ENCODE measurements at places on chromosomes 16 and 17.

DNA sequence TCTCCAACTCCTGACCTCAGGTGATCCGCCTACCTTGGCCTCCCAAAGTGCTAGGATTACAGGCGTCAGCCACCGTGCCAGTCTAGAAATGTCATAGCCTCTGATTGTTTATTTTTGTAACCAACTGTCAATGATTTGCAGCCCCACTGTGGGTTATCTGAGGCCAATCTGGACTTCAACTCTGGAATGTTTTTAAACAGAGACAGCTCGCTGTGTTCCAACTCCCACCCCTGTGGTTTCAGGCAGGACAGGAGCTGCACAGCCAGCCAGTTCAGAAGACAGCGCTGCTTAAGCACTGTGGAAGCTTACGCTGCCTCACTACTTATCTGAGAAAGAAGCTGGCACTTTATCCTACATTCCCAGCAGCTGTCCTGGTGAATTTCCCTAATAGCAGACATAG lies 19.5 kb downstream of the MRM3 start:
- DNase-seq = no peak

- DNase-seq = no peak
Measured at GRCh38 chr16:10885246-10885645, 8.2 kb downstream of the CIITA start.

- DNase-seq = peak; percentile 47
Measured at GRCh38 chr16:57235128-57236021, 9.7 kb upstream of the ARL2BP start.

DNA sequence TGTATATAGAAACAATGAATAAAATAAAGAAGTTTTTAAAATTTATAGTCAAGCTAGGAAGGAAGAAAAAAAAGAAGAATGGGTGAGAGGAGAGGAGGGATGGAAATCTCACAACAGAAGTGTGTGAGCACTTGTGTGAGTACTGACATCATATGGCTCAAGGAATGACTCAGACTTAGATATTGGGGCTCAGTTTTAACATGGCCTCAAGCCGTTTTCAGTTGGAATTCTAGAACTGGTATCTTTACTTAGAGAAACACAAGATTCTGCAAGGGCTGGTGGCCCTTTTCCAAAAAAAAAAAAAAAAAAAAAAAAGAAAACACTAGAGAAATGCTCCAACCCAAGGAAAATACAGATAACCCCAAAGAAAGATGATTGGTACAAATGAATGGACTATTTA lies 55.1 kb downstream of the STXBP4 start:
- DNase-seq = no peak

DNA sequence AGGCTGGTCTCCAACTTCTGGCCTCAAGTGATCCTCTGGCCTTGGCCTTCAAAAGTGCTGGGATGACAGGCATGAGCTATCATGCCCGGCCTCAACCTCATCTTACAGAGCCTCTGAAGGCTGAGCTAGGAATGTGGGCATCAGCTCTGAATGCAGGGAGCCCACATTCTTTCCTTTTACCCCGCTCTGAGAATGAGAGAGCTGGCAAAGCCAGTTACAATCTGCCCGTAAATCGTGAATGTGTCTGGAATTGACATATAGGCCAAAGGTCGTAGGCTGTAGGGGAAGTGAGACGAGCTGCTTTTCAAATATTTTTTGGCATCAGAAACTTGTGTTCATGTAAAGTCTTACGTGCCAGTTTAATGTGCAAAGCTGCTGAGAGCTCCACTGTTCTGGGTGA lies 4.5 kb downstream of the TMEM238L start:
- no peak for DNase-seq

DNA sequence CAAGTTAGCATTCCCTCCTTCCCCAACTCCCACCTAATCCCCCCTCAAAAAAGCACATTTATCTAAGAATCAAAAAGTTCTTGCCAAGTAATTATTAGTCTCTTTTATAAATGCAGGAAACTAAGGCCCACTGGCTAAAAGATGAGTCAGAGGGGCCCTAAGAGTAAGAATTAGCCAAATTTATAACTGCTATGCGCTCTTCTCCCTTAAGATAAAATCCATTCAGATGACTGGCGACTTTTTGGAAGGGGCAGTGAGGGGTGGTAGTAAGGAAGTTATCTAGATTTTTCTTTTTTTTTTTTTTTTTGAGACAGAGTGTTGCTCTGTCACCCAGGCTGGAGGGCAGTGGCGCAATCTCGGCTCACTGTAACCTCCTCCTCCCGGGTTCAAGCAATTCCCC lies 17.1 kb downstream of the ZNF652 start:
- no peak for DNase-seq

DNA sequence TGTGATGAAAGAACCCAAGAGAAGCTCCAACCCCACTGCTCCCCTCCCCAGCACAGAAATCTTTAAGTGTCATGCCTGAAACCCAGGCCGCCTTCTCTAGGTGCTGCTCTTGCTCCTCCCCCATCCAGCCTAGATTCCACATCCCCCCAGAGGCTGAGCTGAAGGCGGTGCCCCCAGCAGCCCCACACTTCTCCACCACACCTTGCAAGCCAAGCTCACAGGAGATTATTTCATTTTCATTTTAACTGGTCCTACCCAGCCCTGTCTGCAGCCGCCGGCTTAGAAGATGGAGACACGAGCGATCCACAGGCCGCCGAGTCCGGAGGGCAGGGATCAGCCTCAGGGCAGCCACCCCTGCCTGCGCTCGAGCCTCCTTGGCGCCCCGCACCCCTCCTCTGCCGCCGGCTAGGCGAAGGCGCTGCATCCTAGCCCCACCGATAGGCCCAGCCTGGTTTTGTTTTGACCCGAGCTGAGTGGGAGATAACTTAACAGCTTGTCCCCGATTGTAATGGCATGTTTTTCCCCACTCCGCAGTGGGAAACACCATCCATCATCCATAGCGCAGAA lies 125.3 kb downstream of the RBFOX3 start:
- DNase-seq = no peak

- no peak for DNase-seq
Measured at GRCh38 chr16:80806927-80807340, 2.5 kb upstream of the CDYL2 start.

DNA sequence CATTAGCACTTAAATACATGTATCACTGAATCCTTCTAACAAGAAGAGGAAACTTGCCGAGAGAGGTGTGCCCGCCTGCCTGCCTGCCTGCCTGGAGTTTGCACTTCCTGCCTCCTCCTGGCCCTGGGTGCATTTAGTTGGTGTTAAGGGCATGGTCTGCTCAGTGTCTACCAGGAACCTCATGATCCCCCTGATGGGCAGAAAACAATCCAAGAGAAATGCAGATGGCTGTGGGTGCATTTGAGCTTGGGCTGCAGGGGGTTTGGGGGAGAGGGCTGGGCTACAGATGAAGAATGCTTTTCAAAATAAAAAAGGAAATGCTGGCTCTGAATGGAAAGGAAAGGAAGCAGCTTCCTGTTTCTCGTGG lies 10.1 kb downstream of the KSR1 start:
- no peak for DNase-seq

GRCh38 chr16:65229191-65229662 lies 107.4 kb upstream of the CDH11 start:
- no peak for DNase-seq

- no peak for DNase-seq
Measured at GRCh38 chr16:57262841-57263540, 17.9 kb downstream of the ARL2BP start.

DNA sequence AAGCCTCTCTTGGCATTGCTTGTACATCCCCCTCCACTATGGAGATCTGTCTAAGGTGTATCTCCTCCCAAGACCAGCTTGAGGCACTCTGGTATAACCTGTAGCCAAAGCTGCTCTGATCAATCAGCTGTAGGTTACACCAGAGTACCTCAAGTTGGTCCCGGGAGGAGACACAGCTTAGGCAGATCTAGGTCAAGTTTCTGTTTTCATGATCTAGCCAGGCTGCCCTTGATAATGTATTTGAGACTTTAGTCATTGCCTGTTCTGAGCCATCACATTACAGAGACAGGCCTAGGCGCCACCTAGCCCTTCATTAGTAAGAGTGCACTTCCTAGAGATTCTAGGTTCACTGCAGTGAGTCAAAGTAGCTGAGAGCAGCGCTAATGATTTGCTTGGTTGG lies 31.4 kb downstream of the ASGR1 start:
- DNase-seq = no peak

DNA sequence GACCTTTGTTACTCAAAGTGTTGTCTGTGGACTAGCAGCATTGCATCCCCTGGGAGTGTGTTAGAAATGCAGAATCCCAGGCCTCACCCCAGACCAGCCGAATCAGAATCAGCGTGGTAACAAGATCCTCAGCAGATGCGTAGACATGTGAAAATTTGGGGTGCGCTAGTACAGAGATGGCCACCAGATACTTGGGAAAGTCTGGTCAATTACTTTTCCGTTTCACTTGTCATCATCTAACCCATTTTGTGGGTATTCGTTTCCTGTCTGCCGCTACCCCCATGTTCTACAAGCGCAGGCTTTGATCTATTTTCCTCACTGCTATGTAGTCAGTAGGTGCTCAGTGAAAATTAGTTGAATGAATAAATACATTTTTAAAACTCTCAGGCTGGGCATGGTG lies 33.1 kb upstream of the HERPUD1 start:
- DNase-seq = peak; percentile 42

DNA sequence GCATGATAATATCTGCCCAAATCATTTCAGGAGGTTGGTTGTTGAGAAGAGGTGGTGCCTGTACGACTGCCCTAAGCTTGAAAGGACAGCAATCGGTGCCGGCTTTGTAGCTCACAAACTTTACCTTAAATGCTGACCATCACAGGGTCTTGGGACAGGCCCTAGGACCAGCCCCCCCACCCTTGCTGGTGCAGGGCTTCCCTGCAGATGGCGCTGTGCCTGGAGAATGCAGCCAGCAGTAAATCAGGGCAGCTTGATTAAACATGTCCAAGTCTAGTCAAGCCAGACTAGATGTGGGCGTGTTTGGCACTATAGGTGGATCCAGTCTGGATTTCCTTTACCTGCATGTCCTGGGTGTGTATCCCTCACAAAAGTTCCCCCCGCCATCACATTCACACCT lies 135.5 kb upstream of the CRHR1 start:
- no peak for DNase-seq

GRCh38 chr17:44372036-44372435 lies 8.4 kb upstream of the FAM171A2 start:
- no peak for DNase-seq

GRCh38 chr17:41579484-41580243 lies 7.0 kb downstream of the KRT14 start:
- DNase-seq = peak; percentile 41

GRCh38 chr16:71846431-71846830 lies 655 bp downstream of the ATXN1L start:
- DNase-seq = no peak

- peak; percentile 87 for DNase-seq
Measured at GRCh38 chr17:18158022-18158600, 25.5 kb upstream of the ALKBH5 start.

DNA sequence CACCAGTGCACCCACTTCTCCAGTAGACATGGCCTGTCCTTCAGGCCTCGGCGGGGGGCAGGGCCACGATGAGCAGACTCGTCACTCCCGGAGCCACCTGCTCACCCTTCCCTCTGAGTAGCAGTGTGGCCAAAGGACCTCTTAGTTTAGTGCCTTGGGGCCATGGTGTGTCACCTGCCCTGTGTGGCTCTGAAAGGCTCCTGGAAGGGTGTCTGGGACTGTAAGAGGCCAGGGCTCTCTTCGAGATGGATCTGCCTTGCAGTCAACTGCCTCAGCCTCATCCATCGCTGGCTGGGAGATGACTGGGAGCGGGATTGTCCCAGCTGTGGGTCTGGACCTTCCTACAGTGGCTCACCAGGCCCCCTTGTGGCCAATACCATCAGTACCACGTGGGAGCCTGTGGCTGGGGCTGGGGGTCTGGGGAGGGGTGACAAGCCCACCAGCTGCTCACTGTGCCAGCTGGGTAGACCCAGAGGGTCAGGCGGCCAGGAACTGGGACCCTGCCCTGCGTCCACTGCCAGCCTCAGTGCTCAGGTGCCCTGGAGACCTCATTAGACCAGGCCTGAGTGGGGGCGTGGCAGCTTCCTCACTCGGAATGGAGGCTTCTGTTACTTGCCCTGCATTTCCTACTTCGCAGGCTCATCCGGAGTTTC lies 133.4 kb downstream of the OR1D5 start:
- no peak for DNase-seq

- no peak for DNase-seq
Measured at GRCh38 chr17:2872282-2872681, 76.0 kb downstream of the RAP1GAP2 start.

DNA sequence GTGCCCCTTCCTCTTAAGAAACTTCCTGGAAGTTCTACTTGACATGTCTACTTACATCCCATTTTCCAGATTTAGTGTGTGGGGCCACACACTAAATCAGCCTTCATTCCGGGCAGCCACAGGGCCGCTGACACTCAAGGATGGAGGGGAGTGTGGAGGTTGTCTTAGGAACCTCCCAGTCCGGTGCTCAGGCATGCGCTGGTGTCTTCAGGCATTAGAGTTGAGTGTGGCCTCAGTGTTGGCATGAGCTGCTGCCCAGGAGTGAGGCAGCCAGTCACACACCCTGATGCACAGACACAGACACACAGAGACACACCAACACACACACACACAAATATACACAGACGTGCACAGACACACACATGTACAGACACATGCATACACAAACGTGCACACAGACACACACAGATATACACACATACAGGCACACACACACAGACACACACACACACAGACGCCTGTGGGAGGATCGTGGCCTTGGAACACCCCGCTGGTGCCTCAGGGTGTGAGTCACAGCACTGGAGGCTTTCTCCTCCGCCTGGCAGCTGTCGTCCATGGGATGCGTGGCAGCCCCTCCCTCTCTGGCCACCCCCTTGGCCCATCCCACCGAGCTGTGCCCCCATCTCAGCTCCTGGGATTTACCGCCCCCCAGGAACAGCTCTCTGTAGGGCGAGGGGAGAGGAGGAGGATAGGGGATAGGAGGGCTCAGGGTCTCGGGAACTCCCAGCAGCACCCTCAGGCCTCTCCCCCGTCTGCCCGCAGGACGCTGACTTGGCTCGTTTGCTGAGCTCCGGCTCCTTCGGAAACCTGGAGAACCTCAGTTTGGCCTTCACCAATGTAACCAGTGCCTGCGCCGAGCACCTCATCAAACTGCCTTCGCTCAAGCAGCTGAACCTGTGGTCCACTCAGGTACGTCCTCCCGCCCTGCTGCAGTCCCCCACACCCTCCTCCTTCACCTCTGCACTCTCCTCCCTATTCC lies 75.6 kb upstream of the PLCG2 start:
- no peak for DNase-seq

DNA sequence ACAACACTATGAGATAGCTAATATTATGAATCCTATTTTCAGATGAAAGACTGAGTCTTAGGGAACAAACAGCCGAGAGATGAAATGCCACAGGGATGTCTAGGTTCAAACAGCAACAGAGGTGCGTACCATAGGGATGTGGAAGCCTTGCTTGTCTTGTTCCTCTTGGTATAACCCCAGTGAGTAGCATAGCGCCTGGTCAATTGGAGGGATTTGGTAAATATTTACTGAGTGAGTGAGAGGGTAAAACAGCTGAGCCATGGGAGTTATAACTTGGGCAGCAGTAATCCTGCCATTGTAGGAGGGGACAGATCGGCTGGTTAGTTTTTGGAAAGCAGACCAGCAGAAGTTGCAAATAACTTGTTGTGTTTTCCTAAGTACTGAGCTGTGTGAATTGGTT lies 80.2 kb downstream of the WWOX start:
- no peak for DNase-seq

Data from GM06990 (cell line).